Lower leg skin (tissue), 4 donors: ENCODE measurements at places on chromosomes 16 and 17. TPM values are rescaled to one million over a fixed set of nuclear protein-coding genes. Genes with fewer than 3 reads are reported as not detected.

CSH2 gene
- total RNA-seq = not detected

SLC13A2 gene
- total RNA-seq = 1.2 TPM

- no peak for DNase-seq
Observed at GRCh38 chr17:32525122-32525521, 38.3 kb downstream of the CDK5R1 start.

- DNase-seq = peak; percentile 87
Observed at GRCh38 chr16:55324285-55325079, 479 bp downstream of the IRX6 start.

- no peak for DNase-seq
Observed at GRCh38 chr16:1424028-1424427, 3.5 kb upstream of the UQCC4 start.

GRCh38 chr16:69150146-69150865, 17.9 kb downstream of the UTP4 start:
- DNase-seq = peak; percentile 57

- no peak for DNase-seq
Observed at GRCh38 chr17:48894886-48895285, 2.3 kb downstream of the ATP5MC1 start.
